ENCODE measurements at places on chromosomes 2 and 18. TPM values are rescaled to one million over a fixed set of nuclear protein-coding genes. Genes with fewer than 3 reads are reported as not detected.

The EVX2 gene
- total RNA-seq: not detected

The ANKRD30BL gene
- total RNA-seq: not detected

The TFCP2L1 gene
- 5.5 TPM for total RNA-seq

The LIPG gene
- total RNA-seq: 1.6 TPM

The CRYGC gene
- total RNA-seq: not detected

The G6PC2 gene
- not detected for total RNA-seq

The HOXD10 gene
- total RNA-seq: not detected

The ECEL1 gene
- total RNA-seq: 14.9 TPM

The UGT1A10 gene
- not detected for total RNA-seq

DNA sequence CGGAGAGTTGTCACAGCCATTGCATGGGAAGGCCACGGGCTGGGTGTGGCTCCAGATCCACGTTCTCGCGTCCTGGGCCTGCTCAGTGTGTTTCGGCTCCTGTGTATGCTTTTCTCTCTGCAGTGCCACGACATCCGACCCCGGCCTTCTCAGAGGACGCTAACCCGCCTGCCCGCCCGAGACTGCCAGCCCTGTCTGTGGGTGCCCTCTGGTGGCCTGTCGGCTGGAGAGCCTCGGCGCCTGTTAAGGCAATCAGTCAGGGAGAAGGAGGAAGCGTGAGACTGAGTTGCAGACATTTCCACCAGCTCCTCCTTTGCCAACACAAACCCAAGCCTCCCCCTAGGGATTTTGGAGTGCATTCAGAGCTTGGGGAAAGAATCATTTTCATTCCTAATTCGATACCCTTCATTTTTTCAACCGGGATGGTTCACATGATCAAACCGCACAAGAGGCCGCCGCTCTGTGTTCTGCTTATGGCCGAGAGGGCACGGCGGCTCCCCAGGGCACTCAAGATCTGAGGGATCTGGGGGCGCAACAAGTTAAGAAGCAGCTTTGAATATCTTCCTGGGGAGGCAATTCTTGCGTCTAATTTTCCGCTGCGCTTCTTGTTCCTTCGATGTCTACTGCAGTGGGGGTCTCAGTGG, 37.5 kb upstream of the ZBTB7C start:
- peaks cover 18% of the 10 kb centered on the region for H3K4me1 ChIP-seq
- no peak overlapping the region for H3K4me3 ChIP-seq
- no peaks in the 10 kb centered on the region for H3K27me3 ChIP-seq
- no peak overlapping the region for H3K27ac ChIP-seq
- no peaks in the 10 kb centered on the region for H3K36me3 ChIP-seq
- peak; percentile 58 for DNase-seq

DNA sequence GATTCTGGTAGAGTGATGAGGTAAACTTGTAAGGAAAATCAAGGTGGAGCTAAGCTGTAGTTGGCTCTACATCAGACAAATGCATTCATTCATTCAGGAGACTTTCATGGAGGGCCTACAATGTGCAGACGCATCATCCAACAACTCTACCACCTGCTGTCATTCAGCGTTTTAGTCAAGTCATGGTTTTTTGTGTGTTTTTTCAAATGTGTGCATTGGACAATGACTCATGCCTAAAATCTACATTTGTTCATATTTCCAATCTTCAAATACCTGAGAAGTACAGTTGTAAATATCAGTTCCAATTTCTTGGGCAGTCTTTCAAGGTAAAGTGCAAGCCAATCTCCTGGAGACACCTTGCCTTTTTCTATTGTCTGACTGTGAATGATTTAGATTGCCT, 108.0 kb upstream of the LGALSL start:
- H3K27me3 ChIP-seq: no peaks in the 10 kb centered on the region
- no peak for DNase-seq
- H3K27ac ChIP-seq: no peak overlapping the region
- no peak overlapping the region for H3K4me3 ChIP-seq

DNA sequence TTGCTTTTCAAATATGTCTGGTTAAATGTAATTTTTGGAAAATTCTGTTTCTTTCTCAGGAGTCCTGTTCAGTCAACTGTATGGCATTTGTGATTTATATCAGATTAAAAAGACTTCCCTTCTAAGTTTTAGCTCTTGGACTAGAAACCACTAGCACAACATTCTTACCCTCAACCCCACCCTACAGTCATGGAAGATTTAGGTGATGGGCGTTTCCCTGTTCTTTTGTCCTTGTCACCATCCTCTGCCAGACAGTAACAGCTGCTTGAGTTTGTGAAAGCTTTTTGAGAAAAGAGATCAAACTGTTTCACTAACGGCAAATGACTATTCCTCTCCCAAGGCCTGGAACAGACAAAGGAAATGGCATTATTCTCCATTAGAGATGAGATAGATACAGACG, 31.8 kb downstream of the SERPINB5 start:
- no peaks in the 10 kb centered on the region for H3K4me1 ChIP-seq
- H3K4me3 ChIP-seq: no peak overlapping the region
- no peak overlapping the region for H3K27ac ChIP-seq
- H3K27me3 ChIP-seq: no peaks in the 10 kb centered on the region
- no peak for DNase-seq
- no peaks in the 10 kb centered on the region for H3K36me3 ChIP-seq

DNA sequence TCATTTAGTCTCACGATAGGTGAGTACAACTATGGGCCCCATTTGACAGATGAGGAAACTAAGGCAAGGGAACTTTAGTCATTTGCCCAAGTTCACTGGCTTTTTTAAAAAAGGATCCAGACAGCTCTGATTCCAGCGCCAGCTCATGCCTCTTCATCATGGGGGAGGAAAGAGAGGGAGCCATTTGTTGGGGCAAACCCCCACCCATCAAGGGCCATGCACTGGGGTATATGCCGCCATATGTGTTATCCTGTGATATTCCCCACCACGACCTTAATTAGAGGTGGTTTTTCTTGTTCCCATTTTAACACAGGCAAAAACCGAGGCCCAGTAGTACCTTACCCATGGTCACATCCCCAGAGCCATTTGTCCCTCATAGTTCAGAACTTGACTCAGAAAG, 649 bp upstream of the GPBAR1 start:
- H3K27me3 ChIP-seq: no peaks in the 10 kb centered on the region
- peaks cover 23% of the 10 kb centered on the region for H3K36me3 ChIP-seq
- H3K4me1 ChIP-seq: peaks cover 36% of the 10 kb centered on the region
- peak overlapping the region; percentile 74 for H3K27ac ChIP-seq

GRCh38 chr18:70116949-70117348, 88.5 kb downstream of the RTTN start:
- H3K27me3 ChIP-seq: no peaks in the 10 kb centered on the region
- H3K4me1 ChIP-seq: no peaks in the 10 kb centered on the region
- peaks cover 16% of the 10 kb centered on the region for H3K36me3 ChIP-seq
- H3K27ac ChIP-seq: no peak overlapping the region
- no peak overlapping the region for H3K4me3 ChIP-seq
- DNase-seq: no peak

GRCh38 chr2:239257511-239257937, 143.3 kb downstream of the HDAC4 start:
- H3K4me3 ChIP-seq: no peak overlapping the region
- no peak for DNase-seq
- peaks cover under 1% of the 10 kb centered on the region for H3K4me1 ChIP-seq
- H3K27me3 ChIP-seq: no peaks in the 10 kb centered on the region

- no peak for DNase-seq
- H3K4me1 ChIP-seq: no peaks in the 10 kb centered on the region
- H3K4me3 ChIP-seq: no peak overlapping the region
- H3K27me3 ChIP-seq: no peaks in the 10 kb centered on the region
- no peak overlapping the region for H3K27ac ChIP-seq
Observed at GRCh38 chr18:76456018-76456750, 38.9 kb downstream of the ZNF516 start.

- peaks cover 14% of the 10 kb centered on the region for H3K4me1 ChIP-seq
- DNase-seq: no peak
- no peaks in the 10 kb centered on the region for H3K27me3 ChIP-seq
- no peaks in the 10 kb centered on the region for H3K36me3 ChIP-seq
- H3K27ac ChIP-seq: no peak overlapping the region
Observed at GRCh38 chr2:102059151-102059550, 67.4 kb downstream of the IL1R2 start.

GRCh38 chr2:74583504-74583903, 29.0 kb downstream of the DOK1 start:
- H3K4me3 ChIP-seq: no peak overlapping the region
- H3K4me1 ChIP-seq: peaks cover 19% of the 10 kb centered on the region
- H3K36me3 ChIP-seq: no peaks in the 10 kb centered on the region

DNA sequence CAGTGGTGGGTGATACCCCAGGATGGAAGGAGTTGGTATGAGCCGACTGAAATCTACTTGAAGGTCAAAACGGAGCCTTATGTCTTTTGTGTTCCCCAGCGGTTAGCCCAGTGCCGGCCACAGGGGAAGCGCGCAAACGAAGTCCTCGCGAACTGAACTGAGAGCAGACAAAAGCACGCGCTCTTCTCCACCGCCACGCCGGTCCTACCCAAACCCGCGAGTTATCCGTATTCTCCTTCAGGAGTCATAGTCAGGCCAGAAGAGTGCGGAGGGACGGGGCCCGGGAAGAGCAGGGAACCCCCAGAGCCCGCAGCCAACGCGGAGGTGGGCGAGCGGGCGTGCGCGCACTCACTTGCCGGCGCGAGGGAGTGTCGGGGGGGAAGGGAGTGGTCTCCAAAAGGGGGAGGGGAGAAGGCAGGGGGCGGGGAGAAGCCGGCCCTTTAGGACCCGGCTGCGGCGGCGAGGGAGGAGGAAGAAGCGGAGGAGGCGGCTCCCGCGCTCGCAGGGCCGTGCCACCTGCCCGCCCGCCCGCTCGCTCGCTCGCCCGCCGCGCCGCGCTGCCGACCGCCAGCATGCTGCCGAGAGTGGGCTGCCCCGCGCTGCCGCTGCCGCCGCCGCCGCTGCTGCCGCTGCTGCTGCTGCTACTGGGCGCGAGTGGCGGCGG, at the start of gene IGFBP2:
Gene IGFBP2, plus strand, starts transcription at position 469 of the 664 bp plus-strand sequence. Its CDS starts 104 bp downstream, at position 573.
- no peaks in the 10 kb centered on the region for H3K27me3 ChIP-seq
- peak within 1 kb of the TSS; percentile 80 for H3K27ac ChIP-seq
- no peaks in the 10 kb centered on the region for H3K4me1 ChIP-seq

GRCh38 chr2:207722773-207723424, 11.5 kb downstream of the CCNYL1 start:
- H3K4me3 ChIP-seq: no peak overlapping the region
- H3K36me3 ChIP-seq: no peaks in the 10 kb centered on the region
- no peak overlapping the region for H3K27ac ChIP-seq
- DNase-seq: no peak
- no peaks in the 10 kb centered on the region for H3K4me1 ChIP-seq
- no peaks in the 10 kb centered on the region for H3K27me3 ChIP-seq

DNA sequence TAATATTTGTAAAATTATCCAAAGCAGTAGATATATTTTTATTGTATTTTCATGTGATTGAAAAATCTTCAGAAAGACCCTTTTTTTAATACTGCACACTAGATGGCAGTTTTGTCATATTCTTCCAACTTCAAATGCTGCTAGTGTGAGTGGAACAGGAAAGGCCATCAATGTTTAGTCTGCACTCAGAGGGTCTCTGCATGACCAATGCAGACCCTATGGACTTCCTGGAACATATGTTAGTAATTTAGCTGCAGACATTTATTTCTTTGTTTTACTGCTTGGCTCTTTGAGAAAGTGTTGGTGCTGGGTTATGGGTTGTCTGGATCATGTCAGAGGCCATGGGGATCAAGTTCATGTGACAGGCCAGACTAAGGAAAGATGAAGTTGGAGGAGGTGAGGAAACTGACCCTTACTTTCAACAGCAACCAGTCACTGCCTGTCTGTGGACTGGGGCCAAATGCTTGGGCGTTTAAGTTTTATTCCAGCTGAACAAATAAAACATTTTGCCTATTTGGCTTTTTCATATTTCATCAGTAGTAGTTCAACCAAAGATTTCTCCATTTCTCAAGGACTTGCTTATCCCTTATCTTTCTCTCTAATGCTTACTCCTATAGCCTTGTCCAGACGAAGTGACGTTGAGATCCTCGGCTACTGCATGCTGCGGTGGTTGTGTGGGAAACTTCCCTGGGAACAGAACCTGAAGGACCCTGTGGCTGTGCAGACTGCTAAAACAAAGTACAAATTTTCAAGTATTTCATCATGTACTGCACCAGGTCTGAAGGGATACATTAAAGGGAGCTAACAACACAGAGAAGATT, 84.8 kb downstream of the VRK2 start:
- H3K4me3 ChIP-seq: no peak overlapping the region
- no peak for DNase-seq
- peak overlapping the region; percentile 39 for H3K27ac ChIP-seq
- H3K27me3 ChIP-seq: no peaks in the 10 kb centered on the region

- H3K4me3 ChIP-seq: no peak overlapping the region
- H3K27me3 ChIP-seq: no peaks in the 10 kb centered on the region
- no peaks in the 10 kb centered on the region for H3K36me3 ChIP-seq
- H3K27ac ChIP-seq: no peak overlapping the region
- no peaks in the 10 kb centered on the region for H3K4me1 ChIP-seq
Observed at GRCh38 chr2:37631292-37631691, 40.1 kb downstream of the CDC42EP3 start.

- DNase-seq: no peak
- no peaks in the 10 kb centered on the region for H3K4me1 ChIP-seq
- no peak overlapping the region for H3K27ac ChIP-seq
- no peaks in the 10 kb centered on the region for H3K27me3 ChIP-seq
Observed at GRCh38 chr18:73258375-73259087, 390.7 kb upstream of the NETO1 start.

- H3K4me1 ChIP-seq: no peaks in the 10 kb centered on the region
- DNase-seq: no peak
- no peak overlapping the region for H3K27ac ChIP-seq
- H3K36me3 ChIP-seq: no peaks in the 10 kb centered on the region
- no peaks in the 10 kb centered on the region for H3K27me3 ChIP-seq
Observed at GRCh38 chr2:70566906-70567305, 13.3 kb upstream of the TGFA start.

DNA sequence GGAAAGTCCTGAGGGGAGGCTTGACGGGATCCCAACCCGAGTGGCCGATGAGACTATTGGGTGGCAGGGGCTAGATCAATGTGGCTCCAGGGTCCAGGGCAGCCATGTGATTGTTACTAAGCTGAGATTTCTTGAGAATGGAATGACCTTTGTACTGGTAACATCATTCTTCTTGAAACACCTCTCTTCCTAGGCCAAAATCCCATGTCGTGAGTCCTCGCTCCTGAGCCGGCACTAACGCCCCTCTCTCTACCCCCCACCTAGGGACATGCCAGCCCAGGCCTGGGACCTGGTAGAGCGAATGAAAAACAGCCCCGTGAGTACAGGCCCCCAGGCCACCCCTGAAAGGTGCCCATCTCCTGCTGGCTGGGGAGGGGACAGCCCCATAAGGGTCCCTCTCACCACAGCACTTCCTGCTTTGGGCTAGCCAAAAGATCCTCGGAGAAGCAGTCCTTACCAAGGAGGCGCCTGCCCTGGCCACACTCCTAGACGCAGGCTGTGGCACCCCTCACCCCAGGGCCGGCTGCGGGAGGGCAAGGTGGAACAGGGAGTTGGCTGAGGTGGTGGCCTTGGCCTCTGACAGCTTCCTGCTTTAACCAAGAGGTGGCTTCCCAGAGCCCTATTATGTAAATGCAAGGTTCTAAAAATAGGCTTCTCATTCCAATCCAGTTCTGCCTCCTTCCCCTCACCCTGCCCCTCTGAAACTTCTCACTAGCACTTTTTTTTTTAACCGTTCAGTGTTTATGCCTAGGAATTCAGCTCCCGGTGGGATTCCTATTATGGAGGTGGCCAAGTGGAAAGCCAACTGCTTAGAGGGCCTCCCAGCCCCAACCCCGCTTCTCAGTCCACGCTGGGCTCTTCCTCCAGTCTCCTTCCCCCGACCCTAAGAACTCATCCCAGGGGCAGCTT, 126.6 kb upstream of the PPP1CB start:
- H3K4me3 ChIP-seq: peak overlapping the region; percentile 14
- peaks cover 85% of the 10 kb centered on the region for H3K4me1 ChIP-seq
- no peaks in the 10 kb centered on the region for H3K27me3 ChIP-seq
- DNase-seq: peak; percentile 94
